ENCODE measurements at places on chromosomes 16 and 17.

- DNase-seq = no peak
Measured at GRCh38 chr17:77478899-77479298, 338.1 kb downstream of the SEC14L1 start.

DNA sequence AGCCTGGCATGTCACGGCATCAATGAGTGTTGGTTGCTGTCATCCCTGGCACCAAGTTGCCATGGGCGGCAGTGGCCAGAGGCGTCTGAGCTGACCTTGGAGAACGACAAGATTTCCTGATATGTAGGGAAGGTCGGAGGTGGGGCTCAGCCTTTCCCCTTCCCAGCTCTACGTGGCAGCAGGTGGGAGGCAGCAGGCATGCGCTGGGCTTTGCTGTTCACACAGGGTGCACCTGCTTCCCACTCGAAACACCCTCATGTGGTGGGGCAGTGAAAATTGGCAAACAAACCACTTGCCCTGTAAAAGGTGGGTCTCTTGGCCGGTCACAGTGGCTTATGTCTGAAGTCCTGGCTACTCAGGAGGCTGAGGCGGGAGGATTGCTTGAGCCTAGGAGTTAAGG, 12.3 kb upstream of the TFAP4 start:
- no peak for DNase-seq

- DNase-seq = no peak
Measured at GRCh38 chr16:11610121-11610505, 23.4 kb upstream of the LITAF start.

- DNase-seq = no peak
Measured at GRCh38 chr17:34219405-34219804, 35.7 kb upstream of the CCL2 start.

GRCh38 chr17:44277976-44278375, 10.0 kb upstream of the SLC4A1 start:
- DNase-seq = no peak

GRCh38 chr17:10354651-10355050, 18.2 kb downstream of the MYH13 start:
- no peak for DNase-seq

- DNase-seq = no peak
Measured at GRCh38 chr17:42774066-42774745, 957 bp downstream of the VPS25 start.

GRCh38 chr17:81733507-81734404, 21.7 kb downstream of the SLC25A10 start:
- DNase-seq = no peak

DNA sequence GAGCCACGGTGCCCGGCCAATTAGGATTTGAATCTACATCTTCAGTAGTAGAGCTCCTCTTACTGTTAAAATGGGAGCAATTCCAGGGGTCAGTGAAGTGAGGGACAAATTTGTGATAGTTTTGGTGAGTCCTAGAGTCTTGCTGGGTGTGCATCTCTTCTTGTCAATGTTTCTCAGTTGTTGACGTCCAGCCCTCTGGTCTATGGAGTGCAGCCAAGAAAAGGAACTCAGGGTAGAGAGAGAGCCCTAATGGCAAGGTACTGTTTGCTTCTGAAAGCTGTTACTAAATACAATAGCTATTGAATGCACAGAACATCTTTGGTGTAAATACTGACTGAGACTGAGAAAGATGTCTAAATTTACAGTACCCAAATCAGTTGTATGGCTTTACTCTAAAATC, 282.5 kb upstream of the SALL1 start:
- no peak for DNase-seq

Measured in vagina (tissue), 2 donors.